Sigmoid colon (tissue), 7 donors: ENCODE measurements at places on chromosomes 2 and 18. TPM values are rescaled to one million over a fixed set of nuclear protein-coding genes. Genes with fewer than 3 reads are reported as not detected.

ADRA2B gene
- polyA plus RNA-seq, result not detected

GRCh38 chr18:60350941-60351340 lies 21.6 kb downstream of the MC4R start:
- no peak for DNase-seq

- no peak for DNase-seq
These were observed 25.1 kb upstream of the AAK1 start for GRCh38 chr2:69668598-69668997.

GRCh38 chr18:12765126-12765525 lies 62.3 kb downstream of the PSMG2 start:
- DNase-seq, result no peak

UGT1A6 gene
- not detected for polyA plus RNA-seq

ADCYAP1 gene
- 0.92 TPM for polyA plus RNA-seq

DNA sequence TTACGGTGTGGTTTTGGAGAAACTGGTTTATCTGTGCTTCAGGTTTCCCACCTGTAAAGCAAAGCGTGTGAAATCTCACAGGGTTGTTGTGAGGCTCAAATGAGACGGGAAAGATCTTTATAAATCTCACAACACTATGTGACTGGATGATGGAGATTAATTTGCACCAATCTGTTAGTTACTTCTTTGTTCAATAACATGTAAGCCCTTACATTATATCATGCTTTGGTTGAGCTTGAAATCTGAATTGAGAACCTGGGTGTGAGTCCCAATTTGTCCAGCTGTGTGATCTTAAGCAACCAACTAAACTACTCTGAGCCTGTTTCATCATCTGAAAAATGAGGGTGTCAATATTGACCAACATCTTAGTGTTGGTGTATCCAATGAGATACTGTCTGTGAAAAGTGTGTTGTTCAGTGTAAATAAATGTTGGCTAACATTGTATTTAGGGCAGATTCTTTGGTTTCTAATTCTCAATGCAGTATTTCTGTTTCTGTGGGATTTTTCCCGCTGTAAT lies 741 bp upstream of the GCKR start:
- DNase-seq, result no peak

GRCh38 chr2:70552501-70553333 lies 909 bp downstream of the TGFA start:
- DNase-seq, result no peak

DNA sequence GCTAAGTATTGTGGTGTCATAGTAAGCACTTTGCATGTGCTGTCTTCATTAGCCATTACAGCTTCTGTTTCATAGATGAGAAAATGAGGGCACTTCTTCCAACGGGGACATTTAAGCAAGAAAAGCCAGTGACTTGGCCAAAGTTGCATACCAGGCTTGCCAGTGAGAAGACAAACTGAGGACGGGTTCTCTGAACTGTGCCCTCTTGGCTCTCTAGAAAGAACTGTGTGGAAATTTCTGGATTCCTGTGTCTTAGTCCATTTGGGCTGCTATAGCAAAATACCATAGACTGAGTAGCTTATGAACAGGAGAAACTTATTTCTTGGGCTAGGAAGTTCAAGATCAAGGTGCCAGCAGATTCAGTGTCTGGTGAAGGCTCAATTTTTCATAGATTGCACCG lies 13.3 kb downstream of the CTIF start:
- DNase-seq, result no peak

DNA sequence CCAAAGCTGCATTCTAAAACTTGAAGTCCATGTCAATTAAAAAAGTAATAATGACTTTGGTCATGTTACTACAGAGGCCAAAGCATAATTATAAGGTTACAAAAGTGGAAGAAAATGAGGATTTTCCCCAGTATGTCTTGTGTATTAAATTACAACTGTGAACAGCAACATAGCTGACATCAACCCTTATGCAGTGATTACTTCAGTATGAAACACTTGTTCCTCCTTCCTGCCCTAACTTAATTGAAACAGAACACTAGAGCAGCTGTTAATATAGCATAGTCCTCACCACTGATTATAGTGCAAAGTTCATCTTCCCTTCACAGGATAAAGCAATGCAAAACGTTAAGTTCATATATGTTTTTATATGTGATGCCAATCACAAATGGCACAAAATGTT lies 29.9 kb downstream of the EPB41L3 start:
- DNase-seq, result no peak

DNA sequence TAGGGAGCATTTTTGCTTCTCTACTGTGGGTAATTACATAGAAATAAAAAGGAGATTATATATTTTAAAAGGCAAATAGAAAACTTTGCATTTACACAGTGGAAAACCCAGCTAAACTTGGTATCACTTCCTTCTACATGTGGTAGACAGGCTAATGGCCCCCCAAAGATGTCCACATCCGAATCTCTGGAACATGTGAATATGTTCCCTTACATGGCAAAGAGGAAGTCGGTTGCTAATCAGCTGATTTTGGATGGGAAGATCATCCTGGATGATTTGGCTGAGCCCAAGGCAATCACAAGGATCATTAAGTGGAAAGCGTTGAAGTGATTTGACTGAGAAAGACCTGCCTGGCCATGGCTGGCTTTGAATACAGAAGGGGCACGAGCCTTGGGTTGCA lies 26.2 kb downstream of the CREG2 start:
- DNase-seq, result no peak

TBR1 gene
- polyA plus RNA-seq, result not detected

DNA sequence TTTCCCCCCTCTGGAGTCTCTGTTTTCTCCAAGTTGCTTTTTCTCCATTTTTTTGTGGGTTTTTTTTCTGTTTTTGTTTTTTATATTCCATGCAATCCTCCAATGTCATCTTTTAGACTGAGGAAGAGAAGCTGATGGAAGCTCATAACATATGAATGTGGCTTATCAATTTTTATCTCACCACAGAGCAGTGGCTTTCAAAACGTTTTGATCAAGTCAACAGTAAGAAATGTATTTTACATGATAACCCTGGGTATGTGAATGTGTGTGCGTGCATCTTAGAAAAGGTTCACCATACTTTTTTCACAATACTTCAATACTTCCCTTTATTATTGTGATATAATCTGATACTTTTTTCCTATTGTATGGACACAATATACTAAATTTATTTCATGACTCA lies 64.6 kb upstream of the CDCA7 start:
- no peak for DNase-seq

GRCh38 chr2:133570542-133570941 lies 2.3 kb upstream of the NCKAP5 start:
- DNase-seq, result no peak
